Muscle of leg (tissue), 16 donors: ENCODE measurements at places on chromosomes 12 and 14.
A peak's percentile ranks its signal among the peaks of the same experiment; 100 is the strongest.

DNA sequence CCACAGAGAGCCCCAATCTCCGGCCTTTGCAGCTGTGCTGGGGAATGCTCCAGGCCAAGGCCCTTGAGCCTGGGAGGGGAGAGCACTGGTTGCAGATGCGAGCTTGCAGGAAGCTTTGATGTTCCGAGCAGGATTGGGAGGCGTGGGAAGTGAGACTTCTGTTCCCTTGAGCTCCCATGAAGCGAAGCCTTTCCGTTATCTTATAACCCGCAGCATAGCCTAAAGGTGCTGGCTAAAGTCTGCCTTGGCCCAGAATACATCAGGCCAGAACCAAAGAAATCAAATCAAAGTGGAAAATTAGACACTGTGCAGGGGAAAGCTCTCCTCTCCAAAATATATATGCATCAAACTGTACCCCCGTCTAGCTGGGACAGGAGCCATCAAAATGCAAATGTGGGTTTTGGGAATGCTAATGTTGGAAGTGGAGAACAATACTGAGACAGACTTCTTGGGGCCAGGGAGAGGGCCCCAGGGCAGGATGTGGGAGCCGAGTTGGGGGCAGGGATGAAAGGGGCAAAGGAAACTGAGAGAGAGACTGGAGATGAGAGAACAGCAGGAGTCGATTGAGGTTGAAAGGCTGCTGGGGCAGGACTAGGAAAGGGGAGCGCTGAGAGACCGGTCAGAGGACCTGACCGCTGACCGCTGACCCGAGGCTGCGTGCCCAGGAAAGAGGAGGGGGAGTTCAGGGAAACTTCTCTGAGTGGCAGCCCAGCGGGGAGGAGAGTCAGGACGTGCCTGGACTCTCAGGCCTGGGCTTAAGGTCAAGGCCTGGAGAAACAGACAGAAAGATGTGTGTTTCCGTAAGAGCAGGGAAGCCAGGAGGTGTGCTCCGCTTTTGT is 152.2 kb upstream of the PARP11 start:
- DNase-seq: peak; percentile 68

DNA sequence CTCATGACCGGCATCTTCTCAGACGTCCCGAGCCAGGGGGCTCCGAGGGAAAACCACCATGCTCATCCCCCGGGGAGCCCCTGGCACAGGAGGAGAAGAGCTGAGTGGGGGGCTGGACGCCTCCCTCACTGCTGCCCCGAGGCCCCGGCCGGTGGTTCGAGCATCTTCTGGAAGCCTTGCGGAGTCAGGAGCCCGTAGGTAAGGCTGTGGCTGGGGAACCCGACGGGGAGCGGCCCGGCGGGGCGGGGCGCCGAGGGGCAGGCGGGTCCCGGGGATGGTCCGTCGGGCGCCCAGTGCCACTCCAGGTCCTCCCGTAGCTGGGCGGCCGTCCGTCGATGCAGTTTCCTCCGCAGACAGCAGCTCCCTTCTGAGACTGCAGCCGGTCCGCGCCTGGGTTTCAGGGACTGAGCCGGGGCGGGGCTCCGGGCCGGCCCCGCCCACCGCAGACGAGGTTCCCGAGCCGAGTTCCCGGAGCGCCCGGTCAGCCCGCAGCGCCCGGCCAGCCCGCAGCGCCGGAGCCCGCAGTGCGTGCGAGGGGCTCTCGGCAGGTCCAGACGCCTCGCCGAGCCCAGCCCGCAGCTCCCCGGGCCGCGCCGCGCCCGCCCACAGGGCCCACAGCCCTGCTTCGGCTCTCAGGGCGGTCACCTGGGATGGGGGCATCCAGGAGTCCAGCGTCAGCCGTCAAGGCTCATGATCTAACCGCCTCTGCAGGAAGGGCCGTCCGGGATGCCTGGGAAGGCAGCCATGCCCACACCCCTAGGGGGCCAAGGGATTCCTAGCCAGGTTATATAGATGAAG is at the start of gene PGF:
Gene PGF (minus strand): TSS at position 369 of the 798 bp plus-strand sequence. CDS start 355 bp downstream, at position 14.
- DNase-seq: peak; percentile 68

GRCh38 chr12:25254271-25254880 is 3.6 kb upstream of the KRAS start:
- DNase-seq: no peak

DNA sequence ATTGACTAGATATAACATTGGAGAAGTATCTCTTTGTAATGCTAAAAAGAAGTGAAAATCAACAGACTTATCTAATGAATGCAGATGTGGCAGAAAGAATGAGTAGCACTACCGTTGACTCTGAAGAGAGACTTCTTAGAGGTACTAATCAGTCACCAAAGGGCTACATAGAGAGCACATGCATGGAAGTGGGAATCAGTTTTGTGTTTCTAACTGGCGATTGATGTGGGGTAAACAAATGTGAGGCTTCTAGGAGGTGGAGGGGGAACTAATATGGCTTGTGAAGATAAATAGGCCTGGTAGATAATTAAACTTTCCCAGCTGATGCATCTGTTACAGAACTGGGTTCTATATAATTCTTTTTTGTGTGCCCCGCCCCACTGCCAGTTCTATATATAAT is 10.5 kb downstream of the COCH start:
- DNase-seq: no peak

GRCh38 chr12:120067084-120067869 is 49.3 kb downstream of the RAB35 start:
- no peak for DNase-seq

DNA sequence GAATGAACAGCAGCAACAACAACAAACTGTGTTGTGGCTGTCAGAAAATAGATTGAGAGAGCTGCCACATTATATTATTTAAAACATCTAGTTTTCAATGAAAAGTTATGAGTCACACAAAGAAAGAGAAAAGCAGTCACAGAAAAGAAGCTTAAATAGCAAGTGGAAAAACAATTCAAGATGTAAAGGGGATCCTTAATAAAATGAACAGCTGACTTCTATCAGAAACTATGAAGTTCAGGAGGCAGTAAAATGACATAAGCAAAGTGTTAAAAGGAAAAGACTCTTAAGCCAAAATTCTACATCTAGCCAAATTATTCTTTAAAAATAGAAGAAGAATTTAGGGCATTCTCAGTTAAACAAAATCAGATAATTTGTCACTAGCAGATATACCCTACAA is 5.6 kb downstream of the CLEC14A start:
- DNase-seq: peak; percentile 5

- DNase-seq: peak; percentile 79
These were observed 8.9 kb downstream of the BICD1 start for GRCh38 chr12:32115404-32116104.
